ENCODE measurements at places on chromosomes 2 and 18.

DNA sequence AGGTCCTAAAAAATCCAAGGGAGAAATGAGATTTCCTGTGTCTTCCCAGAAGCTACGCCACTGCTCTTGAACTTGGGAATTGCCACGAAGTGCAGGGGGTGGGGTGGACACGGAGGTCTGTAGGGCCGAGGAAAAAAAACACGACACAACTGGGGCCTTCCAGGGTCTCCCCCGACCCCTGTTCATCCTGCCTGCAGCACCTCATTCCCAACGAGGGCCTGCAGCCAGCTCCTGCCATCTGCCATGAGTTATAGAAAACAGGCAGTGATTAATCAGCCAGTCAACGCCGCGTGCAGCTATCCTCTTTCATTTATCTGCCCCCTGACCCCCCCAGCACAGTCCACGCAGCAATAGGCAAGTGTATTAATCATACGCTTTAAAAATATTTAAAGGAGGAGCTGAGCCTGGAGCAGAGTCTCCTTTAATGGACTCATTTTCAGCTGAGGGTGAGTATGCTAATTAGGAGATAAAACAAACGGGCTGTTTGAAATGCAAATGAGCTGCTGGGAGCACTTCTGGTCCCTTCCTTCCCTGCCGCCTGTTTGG, 209.9 kb downstream of the TFCP2L1 start:
- DNase-seq: peak; percentile 30

DNA sequence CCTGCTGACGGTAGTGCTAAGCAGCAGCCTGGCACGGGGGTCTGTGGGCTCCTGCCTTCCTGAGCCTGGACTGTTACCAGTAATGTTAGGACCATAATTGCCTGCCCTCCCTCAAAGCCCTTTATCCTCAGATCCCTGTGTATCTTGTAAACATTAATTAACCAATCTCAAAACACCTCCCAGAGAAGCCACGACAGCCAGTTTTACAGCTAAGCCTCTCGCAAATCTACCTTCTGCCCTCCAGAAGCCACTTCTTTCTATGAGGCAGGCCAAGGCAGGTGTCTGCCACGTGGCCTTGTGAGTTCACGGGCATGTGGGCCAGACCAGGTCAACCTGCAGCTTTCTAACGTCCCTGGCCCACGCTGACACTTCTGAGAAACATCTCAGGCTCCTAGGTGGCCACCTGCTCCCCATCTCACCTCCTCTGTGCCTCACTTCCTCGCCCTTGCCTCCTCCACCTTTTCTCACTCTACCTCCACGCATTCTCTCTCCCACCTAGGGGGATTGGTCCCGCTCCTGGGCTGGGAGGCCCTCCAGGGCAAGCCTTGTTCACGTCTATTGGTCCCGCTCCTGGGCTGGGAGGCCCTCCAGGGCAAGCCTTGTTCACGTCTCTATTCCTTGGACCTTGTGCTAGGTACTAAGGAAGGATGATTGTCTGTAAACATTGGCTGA, 64.3 kb downstream of the EDAR start:
- DNase-seq: no peak

- DNase-seq: no peak
Measured at GRCh38 chr2:198191651-198192050, 387.3 kb downstream of the PLCL1 start.

DNA sequence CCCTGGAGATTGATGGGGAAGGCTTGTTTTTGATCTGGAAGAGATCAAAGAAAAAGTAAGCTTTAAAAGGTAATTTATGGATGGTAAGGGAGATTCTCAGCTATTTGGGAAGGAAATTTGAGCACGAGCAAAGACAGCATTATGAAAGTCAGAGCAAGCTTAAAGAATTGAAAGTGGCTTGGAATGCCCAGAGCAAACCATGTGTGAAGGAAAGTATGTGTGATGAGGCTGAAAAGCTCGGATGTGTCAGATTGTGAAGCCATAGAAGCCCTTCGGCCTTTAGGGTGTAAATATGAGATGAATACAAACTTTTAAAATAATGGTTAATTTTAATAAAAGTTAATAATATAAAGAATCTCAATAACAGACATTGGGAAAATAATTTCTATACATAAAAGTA, 377.4 kb upstream of the DSEL start:
- no peak for DNase-seq

GRCh38 chr2:30074023-30074422, 72.8 kb upstream of the YPEL5 start:
- no peak for DNase-seq

DNA sequence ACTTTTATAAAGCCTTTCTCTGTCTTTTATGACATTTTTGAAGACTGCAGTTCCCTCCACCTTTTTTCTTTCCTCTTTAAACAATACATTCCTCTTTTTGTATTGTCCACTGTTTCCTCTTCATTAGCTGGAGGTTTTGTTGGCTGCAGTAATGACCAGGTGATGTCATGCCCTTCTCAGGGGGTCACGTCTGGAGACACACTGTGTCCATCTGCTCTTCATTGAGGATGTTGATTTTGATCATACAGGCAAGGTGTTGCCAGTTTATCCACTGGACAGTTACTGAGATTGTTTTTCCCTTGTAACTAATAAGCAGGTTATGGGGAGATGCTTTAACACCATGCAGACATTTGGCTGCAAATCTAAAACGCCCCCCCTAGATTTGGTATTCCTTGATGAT, 19.8 kb downstream of the ZNF407 start:
- DNase-seq: no peak

- no peak for DNase-seq
Measured at GRCh38 chr2:46232860-46233259, 64.3 kb upstream of the EPAS1 start.

DNA sequence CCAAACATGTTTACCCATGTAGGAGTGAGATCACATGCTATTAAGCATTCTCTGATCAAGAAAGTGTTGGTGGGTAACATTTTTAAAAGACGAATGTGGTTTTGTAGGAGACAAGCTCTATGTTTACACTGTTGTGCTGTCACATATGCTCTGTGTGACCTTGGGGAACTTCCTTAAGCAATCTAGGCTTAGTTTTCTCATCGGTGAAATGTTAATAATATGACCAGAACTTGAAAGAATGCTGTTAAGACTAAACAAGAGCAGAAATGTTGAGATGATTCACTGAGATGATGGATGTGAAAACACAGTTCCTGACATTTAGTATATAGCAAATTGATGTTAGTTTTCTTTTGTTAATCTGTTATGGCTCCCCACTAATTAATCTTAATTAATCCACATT, 860.9 kb upstream of the CNTNAP5 start:
- DNase-seq: no peak

GRCh38 chr2:60834270-60834717, 47.1 kb upstream of the REL start:
- no peak for DNase-seq

DNA sequence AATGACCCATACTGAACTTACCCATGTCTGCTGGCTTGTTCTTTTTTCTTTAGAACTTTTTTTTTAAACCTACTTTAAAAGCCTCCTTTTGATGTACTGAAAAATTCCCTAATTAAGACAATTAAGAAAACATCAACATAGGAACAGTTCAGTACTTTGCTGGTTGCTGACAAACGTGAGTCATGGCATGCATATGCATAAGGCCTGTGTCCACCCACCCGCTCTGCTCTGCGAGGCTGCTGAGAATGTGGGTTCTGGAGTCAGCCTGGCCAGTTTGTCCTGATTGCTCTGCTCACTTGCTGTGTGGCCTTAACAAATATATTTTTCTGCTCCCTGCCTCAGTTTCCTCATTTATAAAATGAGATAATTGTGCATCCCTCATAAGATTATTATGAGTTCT, 27.3 kb downstream of the LAMA3 start:
- no peak for DNase-seq

GRCh38 chr2:143645921-143646645, 516.9 kb downstream of the ARHGAP15 start:
- DNase-seq: no peak

DNA sequence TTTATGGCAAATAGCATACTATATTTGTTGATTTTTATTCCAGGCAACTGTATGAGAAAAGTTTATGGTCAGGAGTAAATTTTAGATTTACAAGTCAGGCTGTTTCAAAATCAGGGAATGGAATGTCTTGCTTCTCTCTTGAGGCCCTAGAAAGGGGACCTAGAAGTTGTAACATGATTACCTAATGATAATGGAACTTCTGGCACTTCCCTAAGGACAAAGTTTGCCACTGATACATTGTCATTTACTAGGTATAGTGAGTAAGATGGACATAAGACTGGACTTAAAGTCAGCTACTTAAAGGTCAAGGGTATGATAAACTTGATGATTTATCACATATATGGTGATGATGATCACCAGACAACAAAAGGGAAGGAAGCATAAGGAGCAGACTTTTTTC, 103.3 kb upstream of the VRK2 start:
- DNase-seq: no peak

DNA sequence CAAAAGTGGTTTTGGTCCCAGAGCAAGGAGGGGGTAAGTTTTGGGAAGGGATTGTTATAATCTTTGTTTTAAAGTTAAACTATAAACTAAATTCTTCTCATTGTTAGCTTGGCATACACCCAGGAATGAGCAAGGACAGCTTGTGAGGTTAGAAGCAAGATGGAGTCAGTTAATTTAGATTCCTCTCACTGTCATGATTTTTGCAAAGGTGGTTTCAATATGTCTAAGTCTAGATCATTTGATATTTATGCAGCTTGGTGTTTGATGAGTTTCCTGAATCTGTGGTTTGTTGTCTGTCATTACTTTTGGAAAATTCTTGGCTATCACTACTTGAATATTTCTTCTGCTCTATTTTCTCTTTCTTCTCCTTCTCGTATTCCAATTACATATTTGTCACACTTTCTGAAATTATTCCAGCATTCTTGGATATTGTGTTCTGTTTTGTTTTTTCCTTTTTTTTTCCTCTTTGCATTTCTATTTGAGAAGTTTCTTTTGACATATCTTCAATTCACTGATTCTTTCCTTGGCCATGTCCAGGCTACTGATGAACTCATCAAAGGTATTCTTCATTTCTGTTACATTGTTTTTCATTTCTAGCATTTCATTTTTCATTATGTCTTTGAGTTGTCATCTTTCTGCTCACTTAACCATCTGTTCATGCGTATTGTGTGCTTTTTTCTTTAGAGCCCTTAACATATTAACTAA, 5.1 kb downstream of the SP140 start:
- no peak for DNase-seq

- no peak for DNase-seq
Measured at GRCh38 chr2:96205888-96206287, 2.7 kb downstream of the STARD7 start.

- DNase-seq: no peak
Measured at GRCh38 chr2:126627643-126628042, 28.3 kb upstream of the GYPC start.

DNA sequence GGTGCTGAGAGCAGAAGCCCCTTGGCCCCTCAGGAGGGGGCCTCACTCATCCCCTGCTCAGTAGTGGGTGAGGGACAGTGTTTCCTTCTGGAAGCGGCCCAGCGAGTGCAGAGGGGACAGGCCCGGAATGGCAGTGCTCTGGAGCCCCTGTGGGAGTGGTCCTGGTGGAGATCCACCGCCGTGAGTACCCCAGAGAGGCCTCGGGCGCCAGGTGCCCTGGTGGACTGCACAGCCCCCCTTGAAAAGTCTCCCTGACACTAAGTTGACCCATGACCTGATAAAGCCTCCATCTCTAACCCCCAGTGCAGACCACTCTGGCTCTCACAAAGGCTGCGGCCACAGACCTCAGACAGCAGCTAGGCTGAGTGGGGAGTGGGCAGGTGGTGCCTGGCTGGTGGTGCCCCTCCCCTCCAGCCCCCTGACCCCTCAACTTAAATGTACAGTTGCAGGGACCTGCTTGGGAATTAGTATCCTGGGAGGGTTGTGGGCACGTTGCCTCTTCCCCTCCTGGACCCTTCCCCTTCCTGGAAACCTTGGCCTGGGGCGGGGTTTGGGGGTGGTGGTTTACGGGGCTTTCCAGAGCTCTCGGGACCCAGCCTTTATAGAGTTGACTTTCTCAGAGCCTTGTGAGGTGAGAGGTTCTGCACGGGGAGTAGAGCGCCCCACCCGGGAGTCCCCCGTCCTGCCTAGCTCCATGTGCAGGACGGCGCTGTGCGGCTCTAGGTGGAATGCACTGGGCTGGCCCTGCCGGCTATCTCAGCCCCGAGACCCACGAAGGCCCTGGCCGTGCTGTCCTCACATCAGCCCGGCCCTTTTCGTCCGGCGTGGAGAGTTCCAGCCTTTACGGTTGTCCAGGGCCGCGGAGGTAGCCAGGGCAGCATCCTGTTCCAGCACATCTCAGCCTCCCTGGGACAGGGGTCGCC, 62.7 kb downstream of the RTP5 start:
- DNase-seq: no peak

- no peak for DNase-seq
Measured at GRCh38 chr2:235008584-235009044, 56.8 kb downstream of the SH3BP4 start.

DNA sequence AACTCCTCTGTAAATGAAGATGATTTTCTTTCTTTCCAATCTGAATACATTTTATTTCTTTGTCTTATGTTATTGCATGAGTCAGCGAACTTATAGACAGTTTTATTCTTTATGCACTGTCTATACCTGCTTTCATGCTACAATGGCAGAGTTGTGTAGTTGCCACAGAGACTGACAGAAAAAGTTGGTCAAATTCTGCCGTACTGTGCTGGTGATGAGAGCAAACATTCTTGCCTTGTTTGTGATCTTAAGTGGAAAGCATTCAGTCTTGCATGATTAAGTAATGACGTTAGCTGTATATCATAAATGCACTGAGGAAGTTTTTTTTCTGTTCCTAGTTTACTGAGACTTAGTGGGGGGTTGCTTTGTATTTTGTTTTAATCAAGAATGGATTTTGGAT, 32.9 kb downstream of the ZC3H15 start:
- no peak for DNase-seq

- no peak for DNase-seq
Measured at GRCh38 chr2:137892739-137893138, 71.5 kb upstream of the HNMT start.

DNA sequence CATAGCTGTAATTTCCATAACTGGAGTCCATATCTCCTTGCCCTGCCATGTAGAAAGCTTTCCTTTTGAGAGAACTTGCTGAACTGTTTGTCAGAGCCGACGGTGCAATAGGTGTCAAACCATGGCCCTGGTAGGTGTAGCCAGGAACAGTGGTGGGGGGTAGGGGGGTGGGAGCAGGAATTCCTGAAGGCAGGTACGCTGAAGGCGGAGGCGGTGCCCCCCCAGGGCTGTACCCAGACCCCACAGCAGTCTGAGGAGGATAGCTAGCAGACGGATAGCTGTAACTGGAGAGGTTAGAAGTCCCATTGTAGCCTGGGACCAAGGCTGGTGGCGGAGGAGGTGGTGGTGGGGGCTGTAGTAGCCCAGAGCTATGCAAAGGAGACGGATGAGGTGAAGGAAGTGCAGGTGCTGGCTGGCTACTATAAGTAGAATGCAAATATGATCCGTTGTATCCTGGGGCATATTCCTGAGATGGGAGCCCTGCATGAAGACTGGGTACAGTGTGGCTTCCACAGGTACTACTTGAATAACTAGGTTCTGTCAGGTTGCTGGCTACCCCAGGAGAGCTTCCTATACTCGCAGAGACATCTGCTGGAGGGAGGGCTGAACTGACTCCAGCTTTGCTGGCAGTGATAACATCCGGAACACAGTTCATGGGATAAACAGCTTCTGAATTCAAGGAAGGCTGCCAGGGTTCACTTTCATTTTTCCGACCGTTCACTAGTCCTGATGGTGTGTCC, 124.8 kb downstream of the FIGN start:
- DNase-seq: no peak

- DNase-seq: no peak
Measured at GRCh38 chr2:10594011-10594410, 95.8 kb downstream of the NOL10 start.

- DNase-seq: no peak
Measured at GRCh38 chr2:47516360-47517104, 113.6 kb downstream of the MSH2 start.
